ENCODE measurements at places on chromosomes 7 and 10. TPM values are rescaled to one million over a fixed set of nuclear protein-coding genes. Genes with fewer than 3 reads are reported as not detected.

DNA sequence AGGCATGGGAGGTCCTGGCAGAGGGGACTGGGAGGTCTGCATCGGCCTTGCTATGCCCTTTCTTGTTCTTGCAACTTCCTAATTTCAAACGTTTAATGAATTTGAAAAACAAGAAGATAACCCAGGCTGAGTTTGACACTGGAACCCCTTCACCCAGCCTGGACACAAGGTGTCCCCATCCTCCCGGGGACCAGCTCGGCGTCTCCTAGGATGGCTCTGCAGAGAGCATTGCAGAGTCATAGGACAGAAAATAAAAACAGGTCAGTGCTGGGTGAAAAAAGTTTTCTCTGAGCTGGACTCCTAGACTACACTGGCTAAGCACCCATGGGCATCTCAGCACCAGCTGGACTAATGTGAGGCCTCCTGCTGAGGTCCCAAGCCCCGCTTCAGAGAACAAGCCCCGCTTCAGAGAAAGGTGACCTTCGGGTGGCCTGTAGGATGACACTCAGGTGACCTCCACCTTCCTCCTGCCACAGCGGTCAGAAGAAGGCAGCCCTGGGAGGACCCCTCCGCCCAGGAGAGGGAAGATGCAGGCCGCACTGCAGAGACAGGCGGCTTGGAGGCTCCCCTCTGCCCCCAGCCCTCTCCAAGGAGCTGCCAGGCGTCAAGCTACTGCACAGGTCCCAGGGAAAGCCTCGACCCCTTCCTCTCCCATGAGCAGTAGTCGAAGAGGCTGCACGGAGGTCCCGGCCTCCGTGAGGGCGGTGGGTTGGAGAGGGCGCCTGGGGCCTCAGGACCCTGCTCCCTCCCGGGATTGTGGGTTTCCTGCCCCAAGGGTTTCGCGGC, 9.3 kb upstream of the UNCX start:
- no peak for DNase-seq

GRCh38 chr10:109913306-109913892, 9.9 kb downstream of the XPNPEP1 start:
- DNase-seq = no peak

DNA sequence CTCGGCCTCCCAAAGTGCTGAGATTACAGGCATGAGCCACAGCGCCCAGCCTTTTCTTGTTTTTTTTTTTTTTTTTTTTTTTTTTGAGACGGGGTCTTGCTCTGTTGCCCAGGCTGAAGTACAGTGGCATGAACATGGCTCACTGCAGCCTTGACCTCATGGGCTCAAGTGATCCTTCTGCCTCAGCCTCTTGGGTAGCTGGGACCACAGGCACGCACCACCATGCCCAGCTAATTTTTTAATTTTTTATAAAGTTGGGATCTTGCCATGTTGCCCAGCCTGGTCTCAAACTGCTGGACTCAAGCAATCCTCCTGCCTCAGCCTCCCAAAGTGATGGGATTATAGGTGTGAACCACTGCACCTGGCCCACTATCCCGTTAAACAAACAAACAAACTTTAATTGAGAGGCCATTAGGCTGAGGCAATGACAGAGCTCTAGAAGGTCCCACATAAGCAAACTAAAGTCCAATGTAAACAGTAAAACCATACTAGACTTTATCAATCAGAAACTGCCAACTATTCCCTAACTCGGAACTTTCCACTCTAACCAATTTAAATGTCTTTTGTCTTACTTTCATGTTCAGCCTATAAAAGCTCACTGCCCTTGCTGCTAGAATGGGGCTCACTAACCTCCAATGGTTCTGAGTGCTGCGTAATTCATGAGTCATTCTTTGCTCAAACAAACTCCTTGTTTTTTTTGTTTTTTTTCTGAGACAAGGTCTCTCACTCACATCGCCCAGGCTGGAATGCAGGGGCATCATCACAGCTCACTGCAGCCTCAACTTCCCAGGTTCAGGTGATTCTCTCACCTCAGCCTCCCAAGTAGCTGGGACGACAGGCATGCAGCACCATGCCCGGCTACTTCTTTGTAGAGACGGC, 1.9 kb downstream of the DHX32 start:
- DNase-seq = no peak

GRCh38 chr7:106050746-106051117, 61.4 kb downstream of the SYPL1 start:
- no peak for DNase-seq

GRCh38 chr7:17678896-17679295, 261.4 kb downstream of the SNX13 start:
- DNase-seq = no peak

The RHBDD2 gene
- total RNA-seq = 63.5 TPM

The KLF14 gene
- total RNA-seq = not detected
